Lung (tissue), 17 donors: ENCODE measurements at places on chromosomes 11 and 22.

DNA sequence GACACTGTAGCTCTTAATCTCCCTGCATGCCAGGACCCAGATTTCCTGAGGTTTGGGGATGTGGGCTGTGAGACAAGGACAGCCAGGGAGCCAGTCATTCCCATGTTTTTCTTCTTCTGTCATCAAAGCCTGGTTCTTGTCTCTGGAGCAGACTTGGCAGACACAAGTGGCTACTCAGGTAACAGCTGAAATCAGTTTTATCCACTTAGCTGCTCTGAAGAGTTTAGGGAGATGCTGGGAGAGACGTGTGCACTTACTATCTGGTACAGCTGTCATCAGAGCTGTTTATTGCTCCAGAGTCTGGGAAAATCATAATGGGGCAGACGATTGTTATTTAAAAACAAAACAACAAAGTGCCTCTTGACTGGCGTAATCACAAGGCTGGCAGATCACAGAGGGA, 56.6 kb downstream of the CSNK2A3 start:
- peak; percentile 59 for DNase-seq
- H3K4me1 ChIP-seq, result no peaks in the 10 kb centered on the region
- H3K4me3 ChIP-seq, result no peak overlapping the region
- H3K27ac ChIP-seq, result no peak overlapping the region

DNA sequence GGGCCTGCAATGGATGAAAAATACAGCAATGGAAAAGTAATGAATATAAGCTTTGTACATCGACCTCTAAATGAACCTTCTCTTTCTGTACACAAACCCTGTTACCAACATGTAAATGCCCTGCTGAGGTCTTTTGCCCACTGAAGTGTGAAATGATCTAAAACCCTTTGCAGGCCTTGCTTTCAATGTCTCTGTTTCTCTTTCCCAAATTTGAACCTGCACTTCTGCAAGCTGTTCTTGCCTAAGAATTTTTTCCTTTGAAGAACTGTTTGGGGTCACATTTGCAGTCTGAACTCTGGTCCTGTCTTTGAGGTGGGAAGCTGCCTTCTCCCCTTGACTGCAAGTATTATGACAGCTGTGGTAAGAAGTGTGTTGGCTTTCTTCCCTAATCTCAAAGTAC, 1237.1 kb downstream of the FAM181B start:
- H3K4me1 ChIP-seq, result no peaks in the 10 kb centered on the region
- DNase-seq, result no peak
- H3K27ac ChIP-seq, result no peak overlapping the region
- no peak overlapping the region for H3K4me3 ChIP-seq

DNA sequence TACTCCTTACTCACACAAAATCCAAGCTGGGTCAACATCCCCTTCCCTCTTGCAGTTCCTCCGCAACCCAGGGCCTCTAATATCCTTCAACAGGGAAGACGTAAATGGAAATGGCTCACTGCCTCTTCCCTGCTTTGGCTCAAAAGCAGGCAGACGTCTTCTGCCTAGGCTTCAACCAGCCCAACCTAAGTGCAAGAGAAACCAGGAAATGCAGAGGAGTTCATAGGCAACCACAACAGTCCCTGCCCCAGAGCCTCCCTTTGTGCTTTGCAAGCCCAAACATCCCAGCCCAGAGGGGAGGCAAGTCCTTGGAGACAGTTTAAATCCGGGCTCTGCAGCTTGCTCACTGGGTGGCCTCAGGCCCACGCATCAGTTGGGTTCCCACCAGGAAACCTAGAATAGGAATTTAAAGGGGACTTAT, 33.3 kb downstream of the CD6 start:
- no peaks in the 10 kb centered on the region for H3K27me3 ChIP-seq
- no peak overlapping the region for H3K27ac ChIP-seq
- DNase-seq, result no peak

DNA sequence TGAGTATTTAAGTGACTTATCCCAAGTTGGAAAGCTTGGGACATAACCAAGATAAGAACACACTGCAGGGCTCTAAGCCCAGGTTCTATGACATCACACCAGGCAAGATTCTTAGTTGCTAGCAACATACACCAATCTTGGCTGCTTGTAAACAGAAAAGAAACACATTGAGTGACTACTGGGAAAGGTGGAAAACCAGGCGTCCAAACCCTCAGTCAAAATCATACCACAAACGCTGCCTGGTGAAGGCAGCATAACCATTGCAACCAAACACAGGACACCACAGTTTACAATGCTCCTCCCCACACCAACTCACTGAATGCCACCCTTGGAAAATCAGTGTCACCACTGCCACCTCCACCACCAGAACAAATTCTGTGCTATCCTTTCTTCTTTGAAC, 379.9 kb downstream of the TTC28 start:
- H3K27ac ChIP-seq, result peak overlapping the region; percentile 3
- peak; percentile 74 for DNase-seq
- peaks cover 2% of the 10 kb centered on the region for H3K4me1 ChIP-seq
- H3K4me3 ChIP-seq, result no peak overlapping the region
- no peaks in the 10 kb centered on the region for H3K36me3 ChIP-seq

DNA sequence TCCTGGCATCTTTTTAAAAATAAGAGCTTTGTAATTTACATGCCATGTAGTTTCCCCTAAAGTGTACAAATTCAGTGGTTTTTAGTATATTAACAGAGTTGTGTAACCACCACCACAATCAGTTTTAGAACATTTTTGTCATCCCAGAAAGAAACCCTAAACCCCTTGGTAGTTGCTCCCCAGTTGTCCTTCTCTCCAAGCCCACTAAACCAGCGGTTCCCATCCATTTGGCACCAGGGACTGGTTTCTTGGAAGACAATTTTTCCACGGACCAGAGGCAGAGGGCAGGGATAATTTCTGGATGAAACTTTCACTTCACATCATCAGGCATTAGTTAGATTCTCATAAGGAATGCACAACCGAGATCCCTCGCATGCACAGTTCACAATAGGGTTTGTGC, 22.6 kb downstream of the CABIN1 start:
- H3K36me3 ChIP-seq, result peaks cover 17% of the 10 kb centered on the region
- H3K27ac ChIP-seq, result no peak overlapping the region
- no peak overlapping the region for H3K4me3 ChIP-seq
- H3K27me3 ChIP-seq, result no peaks in the 10 kb centered on the region
- DNase-seq, result no peak

DNA sequence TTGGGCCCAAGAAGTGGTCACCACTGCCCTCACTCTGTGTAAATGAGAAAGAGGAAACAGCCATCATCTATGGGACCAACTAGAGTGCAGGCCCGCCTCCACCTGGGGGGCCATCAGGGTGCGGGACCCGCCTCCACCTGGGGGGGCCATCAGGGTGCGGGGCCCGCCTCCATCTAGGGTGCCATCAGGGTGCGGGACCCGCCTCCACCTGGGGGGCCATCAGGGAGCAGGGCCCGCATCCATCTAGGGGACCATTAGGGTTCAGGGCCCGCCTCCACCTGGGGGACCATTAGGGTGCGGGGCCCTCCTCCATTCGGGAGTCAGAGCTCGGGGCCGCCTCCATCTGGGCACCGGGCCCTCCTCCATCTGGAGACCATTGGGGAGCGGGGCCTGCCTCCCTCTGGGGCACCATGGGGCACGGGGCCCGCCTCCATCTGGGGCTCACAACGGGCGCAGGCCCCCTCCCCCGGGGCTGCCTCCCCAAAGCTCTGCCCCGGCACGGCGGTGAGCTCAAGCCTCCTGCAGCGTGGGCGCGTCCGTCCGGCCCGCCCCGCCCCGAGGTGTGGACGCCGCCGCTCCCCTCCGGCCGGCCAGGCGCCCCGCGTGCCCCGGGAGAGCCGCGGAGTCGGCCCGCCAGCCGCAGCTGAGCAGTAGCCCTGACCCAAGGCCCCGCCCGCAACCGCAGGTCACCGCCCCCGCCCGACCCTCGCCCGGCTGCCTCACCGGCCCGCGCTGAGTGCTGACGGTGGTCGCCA, 512 bp downstream of the TOLLIP start:
- H3K4me1 ChIP-seq, result peaks cover 31% of the 10 kb centered on the region
- no peak for DNase-seq
- peak overlapping the region; percentile 92 for H3K27ac ChIP-seq
- H3K27me3 ChIP-seq, result no peaks in the 10 kb centered on the region
- peak overlapping the region; percentile 87 for H3K4me3 ChIP-seq

GRCh38 chr22:49090061-49090852, 737.4 kb downstream of the BRD1 start:
- H3K27ac ChIP-seq, result no peak overlapping the region
- no peaks in the 10 kb centered on the region for H3K36me3 ChIP-seq
- H3K4me1 ChIP-seq, result peaks cover 16% of the 10 kb centered on the region
- H3K4me3 ChIP-seq, result no peak overlapping the region
- H3K27me3 ChIP-seq, result peaks cover 2% of the 10 kb centered on the region
- DNase-seq, result no peak

DNA sequence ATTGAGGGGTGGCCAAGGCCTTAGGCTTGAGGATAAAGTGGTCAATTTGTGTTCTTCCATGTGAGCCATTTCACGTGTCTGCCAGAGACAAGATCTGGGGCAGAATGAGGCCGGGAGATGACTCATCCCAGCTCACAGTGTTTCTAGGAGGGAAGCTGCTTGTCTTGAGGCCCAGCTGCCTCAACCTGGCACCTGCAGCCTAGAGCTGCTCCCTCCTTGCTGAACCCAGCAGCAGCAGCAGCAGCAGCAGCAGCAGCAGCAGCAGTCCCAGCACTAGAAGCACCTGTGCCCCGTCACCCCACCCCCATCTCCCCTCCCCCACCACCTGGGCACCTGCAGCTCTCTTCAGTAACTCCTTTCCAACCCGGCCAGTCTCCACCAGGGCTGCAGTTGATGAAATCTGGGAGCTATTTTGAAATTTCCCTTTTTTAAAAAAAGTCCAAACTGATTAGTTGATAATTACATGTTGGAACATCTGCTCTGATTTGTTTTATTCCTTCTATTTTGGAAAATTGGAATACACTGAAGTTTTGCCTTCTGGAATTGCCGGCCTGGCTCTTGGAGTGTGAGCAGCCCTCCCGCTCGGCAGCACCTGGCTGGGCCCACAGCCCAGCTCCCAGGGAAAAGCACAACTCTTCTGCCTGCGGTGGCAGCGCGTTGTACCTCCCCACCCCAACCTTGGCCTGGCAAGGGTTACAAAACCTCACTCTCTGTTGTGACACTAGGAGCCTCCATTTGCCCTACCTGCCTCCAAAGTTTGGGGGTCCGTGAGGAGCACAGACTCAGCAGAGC, 143.5 kb downstream of the NXPE2 start:
- H3K27me3 ChIP-seq, result no peaks in the 10 kb centered on the region
- H3K27ac ChIP-seq, result no peak overlapping the region
- H3K36me3 ChIP-seq, result no peaks in the 10 kb centered on the region
- H3K4me1 ChIP-seq, result peaks cover 3% of the 10 kb centered on the region
- no peak for DNase-seq

DNA sequence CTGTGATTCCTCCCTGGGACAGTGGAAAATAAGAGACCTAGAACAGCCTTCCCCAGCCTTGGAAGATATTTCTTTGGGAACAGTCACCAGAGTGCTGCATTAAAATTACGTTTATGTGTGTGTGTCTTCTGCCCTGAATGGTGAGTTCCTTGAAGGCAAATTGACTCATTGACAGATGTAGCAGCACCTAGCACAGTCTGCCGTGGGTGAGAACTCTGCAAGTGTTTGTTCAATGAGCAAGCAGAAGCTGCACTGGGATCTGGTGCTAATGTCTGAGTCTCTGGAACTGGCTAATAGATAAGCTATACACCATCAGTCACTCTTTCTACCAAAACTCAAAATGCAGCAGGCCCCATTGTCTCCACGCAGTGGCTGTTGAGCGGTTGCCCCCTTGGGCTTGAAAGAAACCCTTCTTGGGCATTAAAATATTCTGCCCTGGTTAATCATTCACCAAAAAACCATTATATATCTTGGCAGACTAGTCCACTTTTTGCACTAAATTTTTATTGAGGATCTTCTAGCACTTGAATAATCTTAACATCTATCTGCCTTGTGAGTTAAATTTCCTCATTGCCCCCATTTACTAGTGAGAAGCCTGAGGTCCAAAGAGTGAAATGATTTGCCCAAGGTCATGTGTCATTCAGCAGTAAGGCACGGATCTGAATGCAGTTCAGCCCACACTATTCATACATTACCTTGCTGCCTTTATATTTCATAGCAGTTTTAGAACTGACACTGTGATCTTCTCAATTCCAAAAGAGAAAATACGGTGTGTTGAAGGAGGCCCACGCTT, 87.8 kb upstream of the GALNT18 start:
- H3K27ac ChIP-seq, result no peak overlapping the region
- no peaks in the 10 kb centered on the region for H3K4me1 ChIP-seq
- no peaks in the 10 kb centered on the region for H3K27me3 ChIP-seq
- DNase-seq, result no peak

- H3K4me1 ChIP-seq, result peaks cover 25% of the 10 kb centered on the region
- H3K27me3 ChIP-seq, result no peaks in the 10 kb centered on the region
- no peaks in the 10 kb centered on the region for H3K36me3 ChIP-seq
- H3K27ac ChIP-seq, result no peak overlapping the region
- H3K4me3 ChIP-seq, result no peak overlapping the region
Measured at GRCh38 chr11:105935791-105936190, 86.2 kb downstream of the MSANTD4 start.

DNA sequence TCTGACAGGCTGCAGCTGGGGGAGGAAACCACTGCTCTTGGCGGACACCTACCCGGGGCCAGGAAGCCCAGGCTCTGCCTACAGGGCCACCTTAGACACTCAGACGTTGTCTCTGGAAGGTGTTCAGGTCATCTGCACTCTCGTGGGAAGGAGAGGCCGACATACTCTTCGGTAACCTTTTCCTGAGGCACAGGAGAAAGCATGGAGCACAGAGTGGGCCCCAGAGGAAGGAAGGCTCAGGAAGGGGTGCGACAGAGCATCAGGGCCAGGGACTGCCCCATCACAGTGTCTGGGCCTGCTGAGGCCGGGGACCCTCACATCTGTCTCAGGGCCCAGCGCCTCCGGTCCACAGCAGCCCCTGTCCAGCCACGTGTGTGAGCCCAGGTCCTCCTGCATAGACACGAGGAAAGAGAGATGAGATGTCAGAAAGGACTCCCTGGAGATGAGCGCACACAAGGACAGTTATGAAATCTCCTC, 18.2 kb upstream of the TUB start:
- DNase-seq, result no peak
- H3K27me3 ChIP-seq, result no peaks in the 10 kb centered on the region

- H3K36me3 ChIP-seq, result no peaks in the 10 kb centered on the region
- no peak overlapping the region for H3K4me3 ChIP-seq
- no peak for DNase-seq
- no peak overlapping the region for H3K27ac ChIP-seq
- H3K27me3 ChIP-seq, result no peaks in the 10 kb centered on the region
Measured at GRCh38 chr11:66951135-66951534, 7.0 kb downstream of the PC start.

DNA sequence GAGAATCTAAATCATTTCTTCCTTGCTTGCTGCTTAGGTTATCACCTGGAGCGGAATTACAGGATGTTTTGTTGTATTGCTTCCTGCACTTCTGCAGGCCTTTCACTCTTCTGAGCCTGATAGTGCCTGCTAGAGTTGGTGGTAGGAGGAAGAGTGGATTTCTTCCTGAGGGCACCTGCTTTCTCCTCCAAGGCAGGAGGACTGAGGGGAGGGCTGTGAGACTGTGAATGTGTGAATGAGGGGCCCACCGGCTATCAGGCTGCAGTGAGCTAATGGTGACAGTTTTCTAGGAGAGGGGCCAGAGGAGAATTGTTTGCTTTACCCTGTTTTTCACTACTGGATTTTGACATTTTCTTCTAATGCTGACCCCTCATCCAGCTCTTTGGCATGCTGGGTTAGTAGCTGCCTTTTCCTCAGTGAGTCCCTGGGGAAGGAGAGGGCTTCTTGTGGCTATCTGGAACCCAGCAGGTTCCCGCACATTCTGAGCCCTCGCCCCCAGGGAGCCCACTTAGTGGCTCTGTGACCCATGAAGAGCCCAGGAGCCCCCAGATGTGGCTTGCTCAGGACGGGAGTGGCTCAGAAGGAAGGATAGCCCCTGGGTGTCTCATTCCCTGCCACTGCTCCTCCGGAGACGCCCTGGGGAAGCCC, 39.1 kb downstream of the DIXDC1 start:
- no peaks in the 10 kb centered on the region for H3K27me3 ChIP-seq
- no peak overlapping the region for H3K4me3 ChIP-seq
- H3K4me1 ChIP-seq, result no peaks in the 10 kb centered on the region
